ENCODE measurements at places on chromosomes 2 and 18.

GRCh38 chr2:61158356-61158955, 3.5 kb upstream of the C2orf74 start:
- no peak for DNase-seq

DNA sequence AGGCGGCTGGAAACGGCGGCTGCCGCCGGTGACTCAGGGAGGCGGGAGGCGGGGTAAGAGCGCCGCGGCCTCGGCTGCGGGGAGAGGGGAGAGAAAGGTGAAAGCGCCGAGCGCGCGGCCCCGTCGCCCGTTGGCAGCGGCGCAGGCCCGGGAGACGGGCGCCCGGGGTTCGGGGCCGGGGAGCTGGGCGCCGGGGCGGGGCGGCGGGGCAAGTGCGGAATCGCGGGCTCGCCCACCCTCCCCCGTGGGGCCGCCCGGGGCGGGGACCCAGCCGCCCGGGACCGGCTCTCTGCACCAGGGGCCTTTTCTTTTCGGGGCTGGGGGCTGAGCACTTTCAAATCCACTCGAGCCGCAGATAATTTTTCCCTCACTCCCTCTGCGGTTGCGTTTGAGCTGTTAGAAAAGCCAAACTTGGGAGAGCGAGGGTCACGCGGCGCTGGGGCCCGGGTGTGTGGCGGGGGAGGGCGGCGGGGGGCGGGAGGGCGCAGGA, 266 bp downstream of the KDM3A start:
- no peak for DNase-seq

- no peak for DNase-seq
These were observed 126.1 kb downstream of the INHBB start for GRCh38 chr2:120472031-120472430.

DNA sequence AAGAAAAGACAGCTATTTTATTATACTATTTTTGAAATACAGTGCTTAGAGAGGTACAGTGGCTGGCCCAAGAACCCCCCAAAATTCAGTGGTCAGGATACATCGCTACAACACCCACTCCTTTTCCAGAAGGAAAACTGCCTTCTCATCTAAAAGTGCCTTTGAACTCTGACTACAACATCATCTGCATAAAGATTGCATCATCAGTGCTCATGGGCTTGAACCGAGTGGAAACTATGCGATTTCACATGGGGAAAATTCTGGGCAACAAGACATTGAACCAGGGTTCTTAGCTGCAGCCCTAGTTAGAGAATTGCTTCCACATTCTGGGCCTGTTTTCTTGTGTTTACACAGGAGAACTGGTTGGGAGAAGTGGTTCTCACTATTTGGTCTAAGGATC, 294.6 kb upstream of the SLC14A2 start:
- DNase-seq, result no peak

Data from Caco-2 (cell line).